Mesothelial cell of epicardium (in vitro differentiated cells): ENCODE measurements at places on chromosomes 16 and 17. TPM values are rescaled to one million over a fixed set of nuclear protein-coding genes. Genes with fewer than 3 reads are reported as not detected.

DNA sequence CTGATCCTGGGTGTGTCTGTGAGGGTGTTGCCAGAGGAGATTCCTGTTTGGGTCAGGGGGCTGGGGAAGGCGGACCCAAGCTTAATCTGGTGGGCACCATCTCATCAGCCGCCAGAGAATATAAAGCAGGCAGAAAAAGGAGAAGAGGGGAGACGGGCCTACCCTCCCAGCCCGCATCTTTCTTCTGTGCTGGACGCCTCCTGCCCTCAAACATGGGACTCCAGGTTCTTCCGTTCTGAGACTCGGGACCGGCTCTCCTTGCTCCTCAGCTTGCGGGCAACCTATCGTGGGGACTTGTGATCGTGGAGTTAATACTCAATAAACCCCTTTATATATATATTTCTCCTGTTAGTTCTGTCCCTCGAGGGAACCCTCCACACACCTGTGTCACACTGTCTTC is 64.5 kb downstream of the LMF1 start:
- DNase-seq = no peak

GRCh38 chr17:50830994-50831393 is 4.4 kb upstream of the WFIKKN2 start:
- no peak for DNase-seq

Gene CLDN7
- total RNA-seq = 79.2 to 86.1 TPM (median 79.9 TPM) in 3 replicates

Gene OR1A1
- not detected in 3 replicates for total RNA-seq

DNA sequence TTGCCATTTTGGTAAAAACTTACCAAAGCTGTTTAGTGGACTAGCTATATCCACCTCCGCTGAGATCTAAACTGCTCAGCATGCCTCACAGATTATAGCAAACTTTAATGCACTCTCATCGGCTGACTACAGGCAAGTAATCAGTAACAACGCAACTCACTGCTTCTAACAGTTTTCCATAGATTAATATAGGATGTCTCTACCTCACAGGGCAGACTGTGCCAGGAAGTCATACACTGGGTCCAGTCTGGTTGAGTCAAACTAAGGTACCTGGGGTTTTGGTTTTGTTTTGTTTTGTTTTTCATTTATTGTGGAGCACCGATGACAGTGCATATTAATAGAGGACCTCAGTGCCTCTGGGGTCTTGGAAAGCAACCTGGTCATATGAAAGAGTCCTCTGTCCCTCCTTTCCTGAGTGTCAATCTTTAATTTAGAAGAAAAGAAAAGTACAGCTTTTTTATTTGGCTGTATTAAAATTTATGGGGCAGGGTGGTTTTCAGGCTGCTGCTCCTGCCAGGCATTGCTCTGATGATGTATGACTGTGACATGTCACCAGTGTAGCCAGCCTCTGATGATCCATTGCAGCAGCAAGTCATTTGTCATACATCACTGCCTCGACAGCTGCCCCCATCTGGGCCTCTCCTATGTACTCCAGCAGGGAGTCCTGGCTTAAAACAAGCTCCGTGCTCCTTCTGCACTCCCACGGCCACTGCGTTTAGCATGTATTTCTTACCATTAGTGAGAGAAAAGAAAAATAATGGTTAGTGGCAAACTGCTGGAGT is 854.1 kb downstream of the KCNJ2 start:
- no peak for DNase-seq

DNA sequence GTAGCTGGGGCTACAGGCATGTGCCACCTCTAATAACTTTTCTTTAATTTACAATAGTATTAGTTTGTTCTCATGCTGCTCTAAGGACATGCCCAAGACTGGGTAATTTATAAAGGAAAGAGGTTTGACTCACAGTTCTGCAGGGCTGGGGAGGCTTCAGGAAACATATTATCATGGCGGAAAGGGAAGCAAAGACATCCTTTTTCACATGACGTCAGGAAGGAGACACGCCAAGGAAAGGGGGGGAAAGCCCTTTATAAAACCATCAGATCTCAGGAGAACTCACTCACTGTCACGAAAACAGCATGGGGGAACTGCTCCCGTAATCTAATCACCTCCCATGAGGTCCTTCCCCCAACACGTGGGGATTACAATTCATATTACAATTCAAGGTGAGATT is 18.3 kb downstream of the IL4R start:
- no peak for DNase-seq

GRCh38 chr17:32896647-32897258 is 19.8 kb upstream of the MYO1D start:
- DNase-seq = no peak
